ENCODE measurements at places on chromosomes 5 and 9.

DNA sequence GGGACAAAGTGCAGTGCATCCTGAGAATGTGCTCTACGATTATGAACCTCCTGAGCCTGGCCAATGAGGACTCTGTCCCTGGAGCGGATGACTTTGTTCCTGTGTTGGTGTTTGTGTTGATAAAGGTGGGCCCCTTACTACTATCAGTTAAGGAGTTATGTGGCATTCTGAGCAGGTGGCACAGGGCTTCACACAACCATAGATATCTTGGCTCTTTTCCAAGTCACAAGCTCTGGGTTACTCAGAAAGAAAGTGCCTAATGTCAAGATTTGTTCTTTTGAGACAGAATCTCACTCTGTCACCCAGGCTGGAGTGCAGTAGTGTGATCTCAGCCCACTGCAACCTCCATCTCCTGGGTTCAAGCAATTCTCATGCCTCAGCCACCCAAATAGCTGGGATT, 99.0 kb downstream of the GAPVD1 start:
- DNase-seq: no peak

GRCh38 chr5:154782326-154782725, 27.1 kb downstream of the LARP1 start:
- DNase-seq: no peak

- DNase-seq: no peak
Observed at GRCh38 chr5:14721990-14722656, 57.6 kb downstream of the OTULIN start.

- DNase-seq: no peak
Observed at GRCh38 chr5:126100767-126101166, 322.4 kb upstream of the GRAMD2B start.

GRCh38 chr5:128082551-128083032, 974 bp upstream of the SLC12A2 start:
- no peak for DNase-seq

DNA sequence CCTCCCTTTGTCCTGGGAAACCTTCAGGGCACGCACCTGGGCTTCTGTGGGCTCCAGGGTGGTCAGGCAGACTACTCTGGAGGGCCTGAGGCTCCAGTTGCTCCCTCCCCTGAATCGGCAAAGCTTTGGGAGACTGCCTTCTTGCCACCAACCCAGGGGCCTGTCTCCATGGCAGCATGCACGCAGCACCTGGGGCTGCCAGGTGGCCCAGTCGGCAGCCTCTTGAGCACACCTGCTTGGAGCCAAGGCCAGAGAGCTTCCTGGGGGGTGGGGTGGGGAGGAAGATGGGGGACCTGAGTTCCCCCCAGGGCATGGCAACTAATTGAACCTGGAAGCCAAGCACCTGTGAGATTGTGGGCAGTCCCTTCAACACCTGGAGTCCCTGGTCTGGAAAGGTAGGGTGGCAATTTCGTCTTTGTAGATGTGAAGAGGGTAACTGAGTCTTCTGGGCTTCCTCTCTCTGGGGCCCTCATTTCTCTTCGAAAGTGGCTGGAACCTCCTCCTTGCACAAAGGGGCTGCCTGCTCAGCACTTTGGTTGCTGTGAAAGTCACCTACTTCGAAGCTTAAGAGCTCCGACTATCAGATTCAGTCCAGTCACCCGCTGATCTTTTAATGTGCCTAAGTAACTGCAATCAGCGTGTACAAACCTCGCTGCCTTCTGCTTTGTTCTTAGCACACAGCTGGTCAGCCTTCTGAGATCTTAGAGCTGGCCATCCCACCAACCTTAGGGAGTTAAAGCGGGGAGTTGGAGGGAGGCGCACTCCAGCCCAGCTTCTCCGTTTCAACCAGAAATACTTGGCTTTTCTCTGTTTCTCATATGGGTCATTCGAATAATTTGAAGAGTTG, 4.0 kb downstream of the RNF183 start:
- no peak for DNase-seq

DNA sequence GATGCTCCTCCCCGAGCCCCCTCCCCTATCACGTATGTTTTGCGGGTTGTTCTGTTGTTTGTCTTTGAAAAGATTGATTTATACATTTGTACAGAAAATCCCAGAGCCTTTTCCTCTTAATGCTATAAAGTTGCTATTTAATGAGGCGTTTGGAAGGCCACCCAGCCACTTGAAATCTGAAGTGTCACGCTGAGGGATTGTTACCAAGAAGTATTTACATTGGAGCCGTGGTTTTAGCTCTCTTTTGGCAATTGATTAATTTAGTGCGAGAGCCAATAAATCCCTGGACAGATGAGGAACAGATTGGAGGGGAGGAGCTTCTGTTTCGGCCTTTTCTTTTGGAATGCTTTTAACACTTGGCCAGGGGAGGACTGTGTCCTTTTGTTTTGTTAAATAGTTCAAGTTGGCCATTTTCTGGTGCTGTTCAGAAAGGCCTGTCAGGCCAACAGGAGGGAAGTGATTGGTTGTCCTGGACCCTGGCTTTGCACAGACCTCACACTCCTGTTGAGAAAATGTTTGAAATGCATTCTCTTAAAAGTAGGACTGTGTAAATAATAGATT, 250.2 kb downstream of the PDZD2 start:
- DNase-seq: no peak

- DNase-seq: no peak
Observed at GRCh38 chr5:41808294-41808693, 61.9 kb downstream of the OXCT1 start.

GRCh38 chr9:101571114-101571513, 23.7 kb downstream of the PPP3R2 start:
- DNase-seq: no peak

GRCh38 chr9:86983620-86984259, 36.4 kb upstream of the GAS1 start:
- peak; percentile 82 for DNase-seq

Data from smooth muscle cell of the brain vasculature (primary cell).